ENCODE measurements at places on chromosomes 2 and 18.

- DNase-seq: no peak
These were observed 716.4 kb downstream of the RNF144A start for GRCh38 chr2:7633566-7634153.

- no peak for DNase-seq
These were observed 8.2 kb upstream of the KCTD1 start for GRCh38 chr18:26556573-26556972.

- DNase-seq: peak; percentile 97
These were observed 51.8 kb downstream of the CTIF start for GRCh38 chr18:48590678-48591077.

DNA sequence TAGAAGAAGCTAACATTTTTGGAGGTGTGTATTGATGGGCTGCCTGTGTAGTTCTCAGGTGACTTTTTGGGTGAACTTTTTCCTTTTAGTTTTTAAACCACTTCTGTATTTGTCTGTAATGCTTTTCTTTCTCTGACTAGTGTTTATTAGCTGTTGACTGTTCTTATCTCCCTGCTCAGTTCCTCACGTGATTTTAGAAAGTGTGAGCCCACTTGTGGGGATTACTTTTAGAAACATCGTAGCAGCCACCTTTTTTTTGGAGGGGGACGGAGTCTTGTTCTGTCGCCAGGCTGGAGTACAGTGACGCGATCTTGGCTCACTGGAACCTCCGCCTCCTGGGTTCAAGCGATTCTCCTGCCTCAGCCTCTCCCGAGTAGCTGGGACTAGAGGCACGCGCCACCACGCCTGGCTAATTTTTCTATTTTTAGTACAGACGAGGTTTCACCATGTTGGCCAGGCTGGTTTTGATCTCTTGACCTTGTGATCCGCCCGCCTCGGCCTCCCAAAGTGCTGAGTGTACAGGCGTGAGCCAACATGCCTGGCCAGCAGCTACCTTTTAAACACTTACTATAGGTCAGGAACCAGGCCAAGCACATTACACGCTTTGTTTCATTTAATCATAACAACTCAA, 9.2 kb upstream of the CDKL4 start:
- no peak for DNase-seq

DNA sequence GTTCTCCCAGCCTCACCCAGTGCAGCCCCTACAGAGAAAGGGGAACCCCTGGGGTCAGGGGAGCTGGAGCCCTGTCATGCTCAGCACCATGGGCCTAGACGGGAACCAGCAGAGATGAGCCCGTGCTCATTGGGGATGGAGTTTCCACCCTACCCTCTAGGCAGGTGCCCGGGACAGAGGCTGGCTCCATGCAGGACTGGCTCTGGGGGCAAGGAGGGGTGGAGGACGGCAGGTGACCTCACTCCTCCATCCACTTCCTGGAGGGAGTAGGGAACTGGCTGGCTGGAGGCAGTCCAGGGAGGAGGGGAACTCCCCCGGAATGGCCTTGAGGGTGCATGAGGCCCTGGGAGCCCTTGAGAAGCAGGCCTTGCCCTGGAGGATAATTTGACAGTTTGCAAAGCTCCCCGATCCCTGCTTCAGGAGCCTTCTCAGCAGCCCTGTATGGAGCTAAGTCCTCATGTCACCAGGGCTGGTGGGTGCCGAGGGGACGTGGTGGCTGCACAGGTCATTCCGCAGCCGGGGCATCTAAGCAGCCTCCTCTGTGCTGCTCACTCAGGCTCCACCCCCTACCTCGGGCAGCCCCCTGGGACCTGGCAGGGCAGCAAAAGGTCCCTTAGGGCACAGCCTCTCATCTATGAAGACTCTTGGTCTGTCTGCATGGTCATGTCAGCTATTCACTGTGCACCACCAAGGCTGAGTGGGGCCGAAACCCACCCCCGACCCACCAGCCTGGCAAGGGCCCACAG, 2.1 kb downstream of the NEURL3 start:
- no peak for DNase-seq

GRCh38 chr2:98087447-98088020, 567 bp downstream of the VWA3B start:
- DNase-seq: no peak

Data from fibroblast of upper back skin (primary cell).